Central memory CD4-positive, alpha-beta T cell (primary cell): ENCODE measurements at places on chromosomes 1 and 21.

- no peak for DNase-seq
Measured at GRCh38 chr1:107061886-107062285, 5.4 kb downstream of the PRMT6 start.

DNA sequence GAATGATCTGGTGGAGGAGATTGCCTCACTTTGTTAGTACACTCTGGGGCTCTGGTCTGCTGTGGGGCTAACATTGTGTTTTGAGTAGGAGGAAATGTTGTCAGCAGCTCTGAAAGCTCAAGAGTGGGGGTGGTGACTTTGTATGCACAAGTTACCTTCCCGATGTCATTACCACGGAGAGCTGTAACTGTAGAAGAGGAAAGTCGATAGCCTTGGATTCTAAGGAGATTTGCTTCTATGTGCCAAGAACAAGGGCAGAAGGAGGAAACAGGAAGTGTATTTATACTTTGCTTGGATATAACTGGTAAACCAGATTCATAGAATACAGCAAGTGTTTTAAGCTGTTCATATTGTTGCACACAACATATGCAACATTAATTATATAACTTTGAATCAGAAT is 196.1 kb downstream of the AMY1C start:
- DNase-seq: no peak

DNA sequence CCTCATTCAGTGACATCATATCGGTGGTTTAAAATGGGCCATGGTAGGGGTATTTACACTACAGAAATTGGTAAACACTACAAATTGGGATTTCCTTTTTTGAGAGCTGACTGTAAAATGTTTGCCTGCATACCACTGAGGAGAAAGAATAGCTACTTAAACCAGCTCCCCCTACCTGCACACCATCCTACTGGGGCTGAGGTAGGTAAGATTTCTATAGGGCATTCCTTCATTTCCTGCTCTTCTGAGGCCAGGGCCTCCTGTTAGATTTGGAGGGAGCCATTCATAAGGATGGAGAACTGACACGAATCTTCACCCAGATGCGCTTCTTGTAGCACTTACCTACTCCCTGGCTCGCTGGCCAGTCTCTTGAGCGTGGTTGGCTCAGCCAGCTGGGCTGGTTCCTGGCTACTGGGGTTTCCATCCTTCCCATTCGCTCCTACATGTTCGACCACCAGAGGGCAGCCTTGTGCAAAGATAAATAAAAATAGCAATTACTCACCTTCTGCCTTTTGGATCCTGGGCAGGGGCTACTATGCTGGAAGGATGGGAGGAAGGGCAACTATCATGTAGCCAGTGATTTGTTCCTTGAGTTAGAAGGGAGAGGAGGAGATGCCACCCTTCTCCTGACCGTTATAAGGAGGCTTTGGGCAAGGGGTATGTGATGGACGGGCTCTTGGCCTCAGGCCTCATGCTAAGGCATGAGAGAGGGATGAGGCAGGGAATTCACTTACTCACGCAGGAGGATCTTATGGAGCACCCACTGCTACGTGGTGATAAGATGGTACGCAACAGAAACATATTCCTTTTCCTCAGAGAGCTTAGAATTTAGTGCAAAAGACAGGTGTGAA is 10.7 kb downstream of the OPTC start:
- DNase-seq: peak; percentile 56

- no peak for DNase-seq
Measured at GRCh38 chr21:45618287-45618686, 25.2 kb upstream of the PCBP3 start.

- peak; percentile 13 for DNase-seq
Measured at GRCh38 chr1:12345350-12346217, 115.8 kb downstream of the VPS13D start.

DNA sequence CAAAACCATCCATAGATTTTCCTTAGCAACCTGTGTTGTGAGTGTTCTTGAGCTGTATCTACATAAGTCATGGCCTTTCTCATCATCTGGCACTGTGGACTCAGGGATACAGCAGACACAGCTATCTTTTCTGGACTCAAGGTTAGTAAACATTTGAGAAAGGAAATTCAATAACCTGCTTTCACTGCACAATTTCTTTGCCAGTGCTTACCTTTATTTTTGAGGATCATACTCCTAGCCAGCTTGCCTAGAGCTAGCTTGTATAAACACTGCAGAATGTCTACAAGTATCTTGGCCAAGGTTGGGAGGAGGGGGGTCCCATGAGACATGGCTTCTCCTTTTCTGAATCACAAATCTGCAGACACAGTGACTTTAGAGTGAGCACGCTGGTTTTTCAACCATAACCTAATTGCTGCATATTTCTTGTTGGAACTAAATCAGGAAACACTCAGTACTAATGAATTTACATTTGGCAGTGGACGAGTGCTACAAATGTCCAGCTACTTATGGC is 27.2 kb downstream of the ADAMTS5 start:
- DNase-seq: no peak

DNA sequence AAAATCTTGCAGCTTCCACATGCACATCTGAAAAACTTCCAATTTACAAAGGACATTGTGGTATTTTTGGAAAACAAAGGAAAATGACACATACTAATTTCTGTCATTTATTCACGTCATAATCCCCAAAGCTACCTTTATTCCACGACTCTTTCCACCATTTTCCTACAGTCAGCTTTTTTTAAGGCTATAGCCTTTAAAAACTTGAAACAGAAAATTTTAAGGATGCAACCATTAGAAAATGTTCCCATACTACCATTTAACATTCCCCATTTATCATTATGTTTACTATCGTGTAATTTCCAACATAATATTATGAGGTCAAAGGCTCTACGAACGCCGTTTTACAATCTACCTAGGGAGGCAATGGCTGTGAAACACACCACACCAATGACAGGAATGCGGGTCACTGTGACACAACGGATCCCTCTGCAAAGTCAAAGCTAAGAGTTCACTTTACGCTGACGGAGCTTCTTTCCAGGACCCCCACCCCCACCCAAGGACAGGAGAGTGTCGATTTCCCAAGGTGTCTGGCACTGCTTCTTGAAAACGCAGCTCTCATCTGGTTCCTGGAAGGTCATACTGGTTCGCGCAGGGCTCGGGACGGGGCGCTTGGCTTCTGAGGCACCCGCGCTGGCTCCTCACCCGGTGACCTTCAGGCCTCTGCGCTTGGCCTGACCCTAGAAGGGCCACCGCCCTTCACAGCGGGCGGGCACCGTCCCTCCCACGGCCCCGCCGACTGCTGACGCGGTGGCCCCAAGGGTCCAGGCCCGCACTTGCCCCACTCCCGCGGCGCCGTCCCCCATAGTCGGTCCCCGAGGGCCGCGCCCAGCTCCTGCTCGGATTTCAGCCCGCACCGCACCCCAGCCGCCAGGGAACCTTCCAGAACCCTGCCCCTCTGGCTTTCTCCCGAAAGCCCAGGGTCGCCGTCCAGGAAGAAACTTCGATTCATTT is 50.5 kb upstream of the ATF3 start:
- no peak for DNase-seq

GRCh38 chr1:151547119-151547899 is 7.2 kb downstream of the TUFT1 start:
- no peak for DNase-seq

- no peak for DNase-seq
Measured at GRCh38 chr1:8570465-8570864, 247.0 kb downstream of the RERE start.

- DNase-seq: no peak
Measured at GRCh38 chr1:101330427-101331130, 93.8 kb downstream of the S1PR1 start.

GRCh38 chr1:84960371-84960770 is 36.5 kb downstream of the MCOLN2 start:
- DNase-seq: no peak

DNA sequence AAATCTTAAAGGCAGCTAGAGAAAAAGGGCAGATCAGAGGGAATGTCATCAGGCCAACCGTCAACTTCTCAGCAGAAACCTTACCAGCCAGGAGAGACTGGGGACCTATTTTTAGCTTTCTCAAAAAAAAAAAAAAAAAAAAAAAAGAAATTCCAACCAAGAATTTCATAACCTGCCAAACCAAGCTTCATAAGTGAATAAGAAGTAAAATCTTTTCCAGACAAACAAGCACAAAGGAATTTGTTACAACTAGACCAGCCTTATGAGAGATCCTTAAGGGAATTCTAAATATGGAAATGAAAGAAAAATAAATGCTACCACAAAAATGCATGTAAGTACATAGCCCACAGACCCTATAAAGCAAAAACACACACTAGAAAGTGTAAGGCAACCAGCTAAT is 267.7 kb downstream of the AKT3 start:
- DNase-seq: no peak

- DNase-seq: no peak
Measured at GRCh38 chr1:3461238-3461933, 6.9 kb downstream of the ARHGEF16 start.

- DNase-seq: no peak
Measured at GRCh38 chr1:201508809-201509208, 1.9 kb upstream of the CSRP1 start.

GRCh38 chr1:6614929-6615785 is 1.6 kb downstream of the PHF13 start:
- no peak for DNase-seq

DNA sequence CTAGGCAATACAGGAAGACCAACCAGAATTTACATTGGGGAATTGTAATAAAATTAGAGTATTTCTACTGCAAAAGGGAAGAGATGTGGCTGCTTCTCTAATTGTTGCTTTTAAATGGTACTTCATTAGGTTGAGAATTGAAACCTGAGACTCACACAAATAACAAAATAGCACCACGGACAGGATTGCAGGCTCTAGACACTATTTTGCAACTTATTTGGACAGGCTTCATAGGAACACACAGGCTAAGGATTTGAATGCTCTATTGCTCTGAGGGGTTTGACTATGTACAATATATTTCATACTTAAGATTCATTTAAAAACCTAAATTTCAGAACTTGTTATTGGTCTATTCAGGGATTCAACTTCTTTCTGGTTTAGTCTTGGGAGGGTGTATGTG is 79.6 kb downstream of the ATP1B1 start:
- no peak for DNase-seq
